NCI-H1105 treated with DMSO at 0.1 percent for 48 hours (cell line): ENCODE measurements at places on chromosomes 16 and 17.
A peak's percentile ranks its signal among the peaks of the same experiment; 100 is the strongest.

GRCh38 chr17:35160354-35161201, 13.0 kb downstream of the UNC45B start:
- no peak for DNase-seq

- no peak for DNase-seq
Observed at GRCh38 chr16:84888450-84888849, 68.7 kb downstream of the CRISPLD2 start.

DNA sequence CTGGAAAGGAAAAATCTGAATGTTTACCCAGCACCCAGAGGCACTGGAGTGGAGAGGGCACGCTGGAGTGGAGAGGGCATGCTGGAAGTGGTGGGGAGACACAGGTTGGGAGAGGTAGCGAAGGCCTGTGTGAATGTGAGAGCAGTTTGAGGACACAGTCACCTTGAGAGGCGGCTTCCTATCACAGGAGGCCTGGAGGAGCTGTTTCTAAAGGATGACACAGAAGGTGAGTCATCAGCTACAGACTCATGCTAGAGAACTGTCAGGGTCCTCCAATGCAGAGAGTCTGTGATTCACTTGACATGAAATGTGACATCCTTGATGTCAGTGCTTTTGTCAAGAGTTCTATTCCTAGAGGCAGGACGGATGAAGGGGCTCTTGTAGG, 13.8 kb downstream of the CTRL start:
- no peak for DNase-seq

DNA sequence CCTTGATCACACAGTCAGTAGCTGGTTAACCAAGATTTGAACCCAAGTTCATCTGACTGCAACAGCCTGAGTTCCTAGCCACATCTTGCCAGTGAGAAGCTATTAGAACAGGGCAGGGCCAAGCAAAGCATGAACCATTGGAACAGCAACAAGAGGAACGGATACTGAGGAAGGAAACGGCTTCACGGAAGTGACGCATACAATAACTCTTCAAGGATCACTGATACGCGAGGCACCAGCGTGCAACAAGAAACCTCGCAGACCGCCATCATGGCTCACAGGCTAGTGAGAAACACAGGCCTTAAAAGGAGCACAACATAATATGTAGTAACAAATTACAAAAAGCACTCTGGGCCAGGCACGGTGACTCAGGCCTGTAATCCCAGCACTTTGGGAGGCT, 114.9 kb downstream of the CDYL2 start:
- DNase-seq, result no peak

- DNase-seq, result no peak
Observed at GRCh38 chr17:64329588-64329987, 61.1 kb downstream of the PECAM1 start.

- no peak for DNase-seq
Observed at GRCh38 chr17:65047941-65048340, 8.6 kb downstream of the GNA13 start.

DNA sequence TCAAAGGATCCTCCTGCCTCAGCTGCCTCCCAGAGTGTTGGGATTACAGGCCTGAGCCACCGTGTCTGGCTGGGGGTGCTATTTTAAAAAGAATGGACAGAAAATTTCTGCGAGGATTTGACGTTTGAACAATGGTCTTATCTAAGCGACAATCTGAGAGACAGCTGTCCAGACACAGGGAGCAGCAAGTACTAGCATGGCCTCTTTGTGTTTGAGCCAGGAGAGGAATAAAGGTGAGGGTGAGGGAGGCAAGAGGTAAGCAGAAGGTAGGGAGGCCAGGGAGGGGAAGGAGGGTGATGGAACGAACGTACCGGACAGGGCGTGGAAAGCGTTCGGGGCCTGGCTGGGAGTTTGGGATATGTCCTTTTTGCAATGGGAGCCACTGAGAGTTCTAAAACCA, 59.2 kb downstream of the PITPNC1 start:
- no peak for DNase-seq

DNA sequence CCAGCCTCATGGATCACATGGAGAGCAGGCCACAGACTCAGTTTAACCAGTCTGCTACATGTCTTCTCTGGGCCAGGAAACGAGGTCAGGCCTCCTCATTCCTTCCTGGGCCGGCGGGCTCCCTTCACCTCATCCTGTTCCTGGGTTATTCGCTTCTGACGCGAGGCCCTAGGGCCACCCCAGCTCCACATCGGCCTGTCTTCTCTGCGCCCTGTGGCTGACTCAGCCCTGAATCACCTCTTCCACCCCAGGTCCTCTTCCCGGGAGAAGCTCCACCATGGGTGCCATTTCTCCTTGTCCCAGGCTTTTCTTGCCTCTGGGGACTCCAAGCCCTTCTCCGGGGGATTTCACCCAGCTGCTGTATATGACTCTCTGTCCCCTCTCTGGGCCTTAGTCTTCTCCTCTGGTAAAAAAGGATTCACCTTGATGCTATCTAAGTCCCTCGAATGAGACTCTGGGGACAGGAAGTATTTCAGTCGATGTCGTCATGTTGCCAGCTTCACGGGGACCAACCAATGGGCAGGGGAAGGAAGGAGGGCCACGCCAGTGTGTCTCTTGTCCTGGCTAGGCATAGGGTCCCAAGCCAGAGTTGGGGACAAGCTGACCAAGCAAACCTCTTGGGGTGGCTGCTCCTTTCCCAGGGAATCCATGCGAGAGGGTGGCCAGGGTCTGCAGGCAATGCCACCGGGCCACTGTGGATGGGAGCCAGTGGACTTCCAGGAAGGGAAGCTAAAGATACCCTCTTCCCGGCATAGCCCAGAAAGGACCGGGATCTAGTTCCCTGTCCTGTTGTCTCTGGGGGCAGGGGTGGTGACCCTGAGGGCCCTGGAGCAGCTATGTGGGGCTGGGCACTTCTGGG, 58.7 kb downstream of the SOCS3 start:
- no peak for DNase-seq

GRCh38 chr16:27784351-27785306, 234.7 kb downstream of the KATNIP start:
- DNase-seq, result no peak

- DNase-seq, result no peak
Observed at GRCh38 chr16:65222536-65222935, 100.7 kb upstream of the CDH11 start.

GRCh38 chr17:68734187-68734900, 133.2 kb upstream of the FAM20A start:
- no peak for DNase-seq

- DNase-seq, result no peak
Observed at GRCh38 chr16:63776437-63776836, 1345.4 kb downstream of the CDH11 start.

DNA sequence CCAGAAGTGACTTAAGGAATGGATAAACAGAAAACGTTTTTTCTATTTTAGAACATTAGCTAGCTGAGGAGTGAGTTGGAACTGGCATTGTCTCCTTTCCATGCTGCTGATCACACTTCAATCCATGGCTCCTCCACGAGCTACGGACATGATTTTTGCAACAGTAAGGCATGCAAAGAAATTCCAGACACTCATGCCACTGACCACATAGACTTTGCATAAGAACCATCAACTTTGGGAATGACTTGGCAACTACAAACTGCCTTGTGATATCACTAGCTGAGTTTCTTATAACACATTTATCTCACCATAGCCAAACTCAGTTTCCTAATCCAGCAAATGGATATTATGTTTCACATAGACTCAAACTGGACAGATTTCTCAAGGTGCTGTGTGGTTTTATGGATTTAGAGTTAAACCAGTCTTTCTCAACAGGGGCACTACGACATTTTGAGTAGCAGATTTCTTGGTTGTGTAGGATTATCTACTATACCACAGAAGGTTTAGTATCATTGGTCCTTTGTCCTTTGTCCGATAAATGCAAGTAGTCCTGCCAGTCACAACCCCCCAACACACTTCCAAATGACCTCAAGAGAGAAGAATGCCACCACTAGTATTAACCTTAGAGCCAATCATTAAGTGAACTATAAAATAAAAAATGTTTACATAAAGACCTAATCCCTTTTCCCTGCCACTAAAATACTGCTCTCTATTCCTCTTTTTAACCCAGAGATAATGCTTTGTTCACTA, 48.3 kb upstream of the C17orf78 start:
- DNase-seq, result no peak

GRCh38 chr17:8393470-8394231, 4.0 kb downstream of the RNF222 start:
- DNase-seq, result no peak

DNA sequence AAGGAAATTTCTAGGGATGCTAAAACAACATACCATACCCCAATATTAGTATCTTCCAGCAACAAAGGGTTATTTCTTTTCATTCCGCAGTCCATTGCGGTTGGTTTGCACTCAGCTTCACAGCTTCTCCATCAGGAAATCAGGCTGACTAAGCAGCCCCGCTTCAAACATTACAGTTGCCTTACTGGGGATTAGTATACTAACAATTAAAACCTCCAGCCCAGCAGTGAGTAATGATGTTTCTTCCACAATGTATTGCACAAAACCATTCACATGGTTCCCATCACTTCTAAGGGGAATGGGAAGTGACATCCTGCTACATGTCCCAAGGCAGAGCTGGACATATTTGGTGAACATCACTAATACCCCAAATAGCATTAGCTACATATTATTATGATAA, 1384.9 kb downstream of the CDH8 start:
- DNase-seq, result no peak

GRCh38 chr17:81349397-81350319, 45.6 kb upstream of the BAHCC1 start:
- no peak for DNase-seq

DNA sequence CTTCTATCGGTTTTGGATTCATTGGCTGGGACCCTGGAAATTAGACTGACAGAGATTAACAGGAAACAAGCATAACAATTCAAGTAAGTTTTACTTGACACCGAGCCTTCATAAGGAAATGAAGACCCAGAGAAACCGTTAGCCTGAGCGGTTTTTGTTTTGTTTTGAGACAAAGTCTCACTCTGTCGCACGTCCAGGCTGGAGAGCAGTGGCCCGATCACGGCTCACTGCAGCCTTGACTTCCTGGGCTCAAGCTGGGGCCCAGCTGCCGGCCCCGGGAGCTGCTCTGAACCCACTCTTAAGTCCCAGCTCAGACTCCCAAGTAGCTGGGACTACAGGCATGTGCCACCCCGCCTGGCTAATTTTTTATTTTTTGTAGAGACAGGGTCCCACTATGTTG, 321.3 kb downstream of the SEC14L1 start:
- DNase-seq, result no peak

DNA sequence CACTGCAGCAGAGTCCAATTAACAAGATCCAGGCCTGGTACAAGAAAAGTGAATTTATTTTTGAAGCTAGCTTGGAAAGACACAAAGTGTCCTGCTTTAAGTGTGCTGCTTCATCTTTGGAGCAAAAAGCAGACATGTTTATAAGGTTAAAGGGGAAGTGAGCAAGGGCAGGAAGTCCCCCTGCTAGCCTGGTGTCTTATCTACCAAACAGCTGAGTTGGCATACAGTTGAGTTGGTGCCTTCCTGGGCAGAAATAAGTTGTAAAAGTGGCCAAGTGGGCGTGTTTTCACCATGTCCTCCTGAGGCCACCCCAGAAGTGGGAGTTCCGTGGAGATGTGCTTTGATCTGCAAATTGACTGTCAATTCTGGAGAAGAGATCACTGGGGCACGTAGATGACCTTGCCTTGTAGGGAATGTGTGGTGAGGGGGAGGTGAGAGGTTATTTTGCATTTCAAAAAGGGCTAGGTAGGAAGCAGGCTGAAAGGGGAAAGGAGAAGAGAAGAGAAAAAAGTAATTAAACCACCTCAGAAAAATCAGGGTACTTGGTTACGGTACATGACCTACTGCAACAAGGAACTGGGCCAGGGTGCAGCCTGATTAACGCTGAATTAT, 38.3 kb upstream of the HSBP1 start:
- no peak for DNase-seq

DNA sequence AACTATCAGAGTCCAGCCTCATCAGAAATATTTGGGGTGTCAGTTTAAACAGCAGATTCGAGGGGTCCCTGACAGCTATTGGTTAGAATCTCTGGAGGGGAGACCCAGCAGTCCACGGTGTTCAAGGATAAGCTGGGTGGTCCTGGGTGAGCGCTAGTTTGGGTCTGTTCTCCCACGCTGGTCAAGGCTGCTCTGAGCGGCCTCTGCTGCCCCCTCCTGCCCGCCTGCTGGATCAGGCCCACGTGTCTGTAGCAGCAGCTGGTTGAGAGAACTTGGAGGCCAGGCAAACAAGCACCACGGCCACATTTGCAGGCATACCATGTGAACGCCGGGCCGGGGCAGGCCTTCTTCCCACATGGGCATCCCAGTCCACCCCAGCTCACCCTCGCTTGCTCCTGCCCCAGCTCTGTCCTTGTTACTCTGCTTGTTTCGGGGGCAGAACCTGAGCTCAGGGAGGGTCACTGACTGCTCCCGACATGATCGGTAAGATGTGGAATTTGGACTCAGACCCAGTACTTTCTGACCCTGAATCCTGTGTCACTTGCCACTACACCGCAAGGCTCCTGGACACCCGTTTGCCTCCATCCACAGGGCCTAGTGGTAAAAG, 7.4 kb downstream of the FOXF1 start:
- peak; percentile 19 for DNase-seq

DNA sequence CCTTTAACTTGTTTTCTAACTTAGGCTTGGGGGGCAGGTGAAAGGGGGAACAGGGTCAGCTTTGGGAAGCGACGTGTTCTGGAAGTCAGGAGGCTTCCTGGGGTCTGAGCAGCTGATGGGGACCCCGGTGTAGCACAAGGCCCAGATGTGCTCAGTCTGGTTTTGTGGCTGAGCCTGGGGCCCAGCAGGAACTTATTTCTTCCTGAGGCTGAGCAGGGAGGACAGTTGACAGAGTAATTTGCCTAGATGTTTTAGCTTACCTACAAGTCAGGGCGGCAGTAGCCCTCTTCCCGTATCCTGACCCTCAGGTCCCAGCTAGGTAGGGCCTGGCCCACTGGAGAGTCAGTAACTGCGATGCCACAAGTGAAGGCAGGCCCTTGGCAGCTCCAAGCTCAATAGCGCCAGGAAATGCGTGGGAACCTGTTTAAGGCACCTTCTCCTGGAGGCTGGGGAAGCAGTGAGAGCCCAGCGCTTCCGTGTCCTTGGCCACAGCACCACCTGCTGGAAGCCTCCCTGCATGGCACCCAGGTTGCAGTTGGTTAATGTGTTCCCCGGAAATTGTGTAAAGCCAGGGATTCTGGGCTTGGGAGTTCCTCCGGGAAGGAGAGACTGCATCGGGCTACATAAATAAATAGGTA, 5.2 kb downstream of the CCR7 start:
- DNase-seq, result peak; percentile 78

DNA sequence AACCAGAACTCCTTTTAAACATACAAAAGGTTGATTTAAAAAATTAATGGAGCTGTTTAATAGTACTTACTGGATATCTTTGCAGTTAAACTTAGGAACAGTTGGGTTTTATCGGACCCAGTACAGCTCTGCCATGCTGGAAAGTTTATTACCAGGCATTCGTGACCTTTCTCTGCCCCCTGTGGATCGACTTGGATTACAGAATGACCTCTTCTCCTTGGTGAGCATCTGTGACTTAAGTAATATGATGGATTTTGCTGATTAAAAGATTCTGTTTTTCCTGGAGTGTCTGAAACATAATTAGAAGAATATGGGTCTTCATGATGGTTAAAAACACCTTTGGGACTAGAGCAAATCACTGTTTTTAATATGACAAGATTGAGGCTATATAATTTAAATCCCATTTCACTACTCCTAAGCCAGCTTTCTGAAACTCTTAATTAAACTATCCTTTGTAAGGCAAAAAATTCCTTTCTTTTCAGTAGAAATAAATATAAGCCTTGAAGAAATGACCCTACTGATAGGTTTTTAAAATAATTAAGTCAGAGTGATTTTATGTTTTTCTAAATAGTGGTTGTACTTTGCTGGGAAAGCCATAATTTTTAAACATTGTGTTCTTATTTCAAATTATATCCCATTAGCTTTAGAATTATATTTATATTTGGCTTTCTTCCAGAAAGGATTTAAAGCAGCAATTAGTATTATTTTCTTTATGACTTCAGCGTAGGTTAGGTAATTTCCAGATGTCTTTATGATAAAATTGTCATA, 45.7 kb upstream of the KPNB1 start:
- peak; percentile 40 for DNase-seq
